ENCODE measurements at places on chromosomes 13 and 19. TPM values are rescaled to one million over a fixed set of nuclear protein-coding genes. Genes with fewer than 3 reads are reported as not detected.

CABP5 gene
- not detected for total RNA-seq

CNN1 gene
- 1,163 TPM for total RNA-seq

STXBP2 gene
- total RNA-seq: 22.5 TPM

LGALS14 gene
- not detected for total RNA-seq

IGFL2 gene
- 0.38 TPM for total RNA-seq

ZNF837 gene
- total RNA-seq: 0.86 TPM

ZNF610 gene
- total RNA-seq: 0.76 TPM

ZNF506 gene
- 19.6 TPM for total RNA-seq

CRB3 gene
- not detected for total RNA-seq

CLEC11A gene
- total RNA-seq: 12.5 TPM

ADM5 gene
- total RNA-seq: 1.0 TPM

KLK7 gene
- not detected for total RNA-seq

HIPK4 gene
- 0.29 TPM for total RNA-seq

TEKTIP1 gene
- 2.6 TPM for total RNA-seq

TMEM190 gene
- not detected for total RNA-seq

HSH2D gene
- total RNA-seq: 1.1 TPM

NLRP13 gene
- total RNA-seq: not detected

KLK4 gene
- not detected for total RNA-seq

ZNF69 gene
- 3.7 TPM for total RNA-seq
